ENCODE measurements at places on chromosomes 12 and 14. TPM values are rescaled to one million over a fixed set of nuclear protein-coding genes. Genes with fewer than 3 reads are reported as not detected.

Gene GON7
- total RNA-seq, result 11.9 TPM

Gene P2RX7
- total RNA-seq, result 2.7 TPM

Gene PPP2R5E
- 44.0 TPM for total RNA-seq

Gene SCN8A
- 51.2 TPM for total RNA-seq

Gene XPOT
- 72.7 TPM for total RNA-seq

Gene CISTR
- not detected for total RNA-seq

Gene NRL
- total RNA-seq, result 0.94 TPM

Gene FAM90A1
- total RNA-seq, result 0.16 TPM

Gene SLC15A4
- 39.5 TPM for total RNA-seq

Gene TAS2R19
- 28.7 TPM for total RNA-seq

Gene NPFF
- total RNA-seq, result not detected

Gene TRIM9
- 40.2 TPM for total RNA-seq

Gene SLCO1C1
- total RNA-seq, result 32.9 TPM

DNA sequence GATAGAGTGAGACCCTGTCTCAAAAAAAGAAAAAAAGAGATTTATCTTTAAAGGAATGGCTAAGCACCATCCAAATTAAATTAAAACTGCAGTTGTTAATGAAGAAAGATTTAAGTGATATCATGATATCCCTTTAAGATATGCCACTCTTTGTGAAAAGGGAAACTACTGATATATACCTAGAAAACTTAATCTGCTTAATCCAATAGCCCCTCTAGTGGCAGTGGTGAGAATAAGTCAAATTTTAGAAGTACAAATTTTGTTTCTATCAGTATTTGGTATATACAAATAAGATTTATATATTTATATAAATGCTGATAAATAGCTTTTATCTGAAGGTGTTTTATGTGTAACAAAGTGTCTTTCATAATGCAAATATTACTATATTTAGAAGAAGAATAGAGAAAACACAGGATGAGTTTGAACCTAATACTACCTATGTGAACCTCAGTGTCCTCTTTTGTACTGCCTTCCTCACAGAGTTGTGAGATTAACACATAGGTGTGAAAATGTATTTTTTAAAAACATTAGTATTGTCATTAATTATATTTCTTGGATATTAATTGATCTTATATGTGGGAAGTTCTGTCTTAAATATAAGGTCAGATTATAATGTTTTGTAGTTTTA lies 51.4 kb upstream of the GARIN2 start:
- DNase-seq, result no peak

- no peak for DNase-seq
These were observed 333.6 kb downstream of the TMEM121 start for GRCh38 chr14:105859717-105860614.

GRCh38 chr12:87336814-87337336 lies 692.3 kb downstream of the C12orf50 start:
- DNase-seq, result no peak

- no peak for DNase-seq
These were observed at the start of gene MTA1 for GRCh38 chr14:105419195-105420091. Gene MTA1, plus strand, starts transcription at chr14:105419827. Its CDS starts 209 bp downstream, at chr14:105420036.

DNA sequence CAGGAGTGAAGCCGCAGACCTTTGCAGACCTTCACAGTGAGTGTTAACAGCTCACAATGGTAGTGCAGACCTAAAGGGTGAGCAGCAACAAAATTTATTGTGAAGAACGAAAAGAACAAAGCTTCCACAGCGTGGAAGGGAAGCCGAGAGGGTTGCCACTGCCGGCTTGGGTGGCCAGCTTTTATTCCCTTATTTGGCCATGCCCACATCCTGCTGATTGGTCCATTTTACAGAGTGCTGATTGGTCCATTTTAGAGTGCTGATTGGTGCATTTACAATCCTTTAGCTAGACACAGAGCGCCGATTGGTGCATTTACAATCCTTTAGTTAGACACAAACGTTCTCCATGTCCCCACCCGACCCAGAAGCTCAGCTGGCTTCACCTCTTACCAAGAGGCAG lies 35.5 kb downstream of the MAPK1IP1L start:
- DNase-seq, result no peak

DNA sequence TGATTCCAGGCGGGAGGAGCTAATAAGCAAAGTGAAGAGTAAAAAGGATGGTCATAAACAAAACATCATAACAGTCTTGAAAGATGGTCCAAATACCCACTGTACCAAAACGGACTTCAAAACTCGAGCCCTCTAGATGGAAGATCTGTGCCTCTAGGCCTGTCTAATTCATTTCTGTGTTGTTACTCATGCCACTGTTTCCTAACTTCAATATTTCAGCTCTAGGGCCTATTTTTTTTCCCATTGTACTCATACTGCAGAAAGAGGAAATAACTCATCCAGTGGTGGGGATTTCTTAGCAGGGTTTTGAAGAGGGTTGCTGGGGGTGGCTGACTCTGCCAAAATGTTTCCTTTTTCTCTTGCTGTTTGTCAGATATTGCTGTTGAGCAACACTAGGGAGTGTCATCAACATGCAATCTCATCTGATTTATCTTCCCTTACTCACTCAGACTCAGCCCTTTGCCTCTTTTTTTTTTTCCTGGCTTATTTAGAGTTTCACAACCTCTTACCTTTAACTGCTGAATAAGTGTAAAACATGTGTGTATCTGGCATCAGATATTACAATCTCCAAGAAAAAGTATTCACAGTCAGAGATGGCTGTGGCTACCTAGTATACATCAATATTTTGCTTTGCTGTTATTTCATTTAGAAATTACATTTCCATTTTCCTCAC lies 189.6 kb downstream of the DUSP6 start:
- no peak for DNase-seq

GRCh38 chr12:46318037-46318436 lies 49.2 kb upstream of the SLC38A1 start:
- DNase-seq, result no peak

- DNase-seq, result no peak
These were observed 331.9 kb upstream of the SOX5 start for GRCh38 chr12:24281341-24281740.

DNA sequence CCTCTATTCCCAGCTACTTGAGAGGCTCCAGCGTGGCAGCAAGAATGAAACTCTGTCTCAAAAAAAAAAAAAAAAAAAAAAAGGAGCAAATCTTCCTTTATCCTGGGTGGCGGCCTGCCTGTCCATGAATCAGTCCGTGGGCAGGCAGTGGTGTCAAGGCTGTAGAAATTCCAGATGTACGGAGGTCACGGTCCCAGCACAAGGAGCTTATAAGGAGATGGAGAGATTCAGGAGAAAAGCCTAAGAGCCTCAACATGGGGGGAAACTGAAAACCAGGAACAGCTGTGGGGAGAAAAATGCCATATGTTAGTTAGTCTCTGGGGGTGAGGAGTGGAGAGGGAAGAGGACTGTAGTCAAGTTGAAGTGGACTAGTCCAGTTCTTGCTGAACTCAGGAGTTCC lies 130.5 kb upstream of the CRY1 start:
- no peak for DNase-seq

- no peak for DNase-seq
These were observed 756.5 kb upstream of the TBX3 start for GRCh38 chr12:115440438-115440837.

DNA sequence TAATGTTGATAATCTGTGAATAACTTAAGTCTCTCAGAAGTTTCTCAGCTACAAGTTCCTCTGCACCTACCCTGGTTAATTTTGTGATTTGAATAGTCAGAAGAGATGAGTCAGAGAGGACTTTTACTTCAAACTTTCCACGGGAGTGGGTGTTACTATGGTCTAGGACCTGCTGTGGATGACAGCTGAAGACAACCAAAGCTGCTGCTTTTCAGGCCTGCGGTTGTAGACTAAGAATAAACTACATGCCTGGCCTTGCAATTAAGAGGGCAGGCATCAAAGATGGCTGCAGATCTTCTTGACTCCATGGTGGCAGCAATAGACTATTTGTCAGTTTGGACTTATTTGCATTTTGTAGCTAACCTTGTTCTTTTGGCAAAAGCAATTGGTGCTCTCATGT lies 227.1 kb upstream of the KRR1 start:
- no peak for DNase-seq

DNA sequence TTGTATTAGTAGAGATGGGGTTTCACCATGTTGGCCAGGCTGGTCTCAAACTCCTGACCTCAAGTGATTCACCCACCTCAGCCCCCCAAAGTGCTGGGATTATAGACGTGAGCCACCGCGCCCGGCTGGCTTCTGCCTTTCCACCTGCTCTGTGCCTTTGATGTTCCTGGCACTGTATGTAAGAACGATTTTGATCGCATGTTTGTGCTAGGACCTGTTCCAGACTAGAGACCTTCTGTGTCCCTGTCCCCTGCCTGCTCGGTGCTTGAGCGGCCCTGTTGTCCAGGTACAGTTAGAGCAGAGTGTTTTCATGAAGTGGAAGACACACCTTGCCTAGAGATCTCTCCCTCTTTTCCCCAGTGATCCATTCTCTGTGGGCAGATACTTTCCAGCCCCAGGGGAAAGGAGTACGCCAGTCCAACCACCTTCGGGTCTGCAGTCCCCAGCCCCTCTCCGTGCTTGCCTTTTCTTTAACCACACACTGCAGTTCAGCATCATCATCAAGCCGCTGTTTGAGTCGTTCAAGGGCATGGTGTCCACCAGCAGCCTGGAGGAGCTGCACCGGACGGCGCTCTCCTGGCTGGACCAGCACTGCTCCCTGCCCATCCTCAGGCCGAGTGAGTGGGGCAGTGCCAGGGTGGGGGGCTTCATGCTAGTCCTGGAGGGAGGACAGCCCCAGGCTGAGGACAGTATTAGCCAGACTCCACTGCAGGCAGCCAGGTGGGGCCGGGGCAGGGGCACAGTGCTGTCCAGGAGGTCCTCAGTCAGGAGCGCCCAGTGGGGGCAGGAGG lies 33.4 kb downstream of the IL31 start:
- DNase-seq, result no peak

GRCh38 chr14:100888789-100889315 lies 14.7 kb downstream of the RTL1 start:
- DNase-seq, result no peak

- no peak for DNase-seq
These were observed 6.4 kb downstream of the SSH1 start for GRCh38 chr12:108850854-108851573.

GRCh38 chr14:99573436-99574098 lies 30.4 kb downstream of the CCDC85C start:
- no peak for DNase-seq

DNA sequence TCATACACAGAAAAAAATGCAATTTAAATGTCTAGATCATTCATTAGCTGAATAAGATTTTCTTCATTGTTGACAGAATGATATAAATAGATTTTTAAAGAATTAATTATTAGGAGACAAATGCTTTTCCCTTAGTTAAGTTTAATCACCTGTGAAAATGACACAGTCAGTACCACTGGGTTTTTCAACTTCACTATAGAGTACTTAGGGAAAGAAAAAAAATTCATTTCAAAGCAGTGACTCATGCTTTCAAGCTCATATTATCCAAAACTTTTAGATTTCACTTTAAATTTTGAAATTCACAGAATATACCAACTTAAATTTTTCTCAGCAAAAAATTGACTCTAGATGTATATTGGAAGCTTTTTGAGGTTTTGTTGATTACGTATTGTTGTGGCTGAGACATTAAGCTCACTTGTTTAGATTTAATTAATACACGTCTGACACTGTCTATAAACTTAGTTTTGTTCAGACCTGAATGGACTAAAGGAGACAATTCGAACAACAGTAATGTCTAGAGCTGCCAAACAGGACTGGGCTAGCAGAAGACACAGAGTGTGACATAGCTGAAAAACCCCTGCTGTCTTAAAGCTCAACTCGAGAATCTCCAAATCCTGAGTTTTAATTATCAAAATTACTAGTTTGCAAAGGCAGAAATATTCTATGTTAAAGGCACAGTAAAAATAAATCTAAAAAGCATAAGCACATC lies 1.6 kb downstream of the MGAT4C start:
- no peak for DNase-seq

GRCh38 chr14:63282997-63283883 lies 35.5 kb downstream of the GPHB5 start:
- DNase-seq, result no peak

DNA sequence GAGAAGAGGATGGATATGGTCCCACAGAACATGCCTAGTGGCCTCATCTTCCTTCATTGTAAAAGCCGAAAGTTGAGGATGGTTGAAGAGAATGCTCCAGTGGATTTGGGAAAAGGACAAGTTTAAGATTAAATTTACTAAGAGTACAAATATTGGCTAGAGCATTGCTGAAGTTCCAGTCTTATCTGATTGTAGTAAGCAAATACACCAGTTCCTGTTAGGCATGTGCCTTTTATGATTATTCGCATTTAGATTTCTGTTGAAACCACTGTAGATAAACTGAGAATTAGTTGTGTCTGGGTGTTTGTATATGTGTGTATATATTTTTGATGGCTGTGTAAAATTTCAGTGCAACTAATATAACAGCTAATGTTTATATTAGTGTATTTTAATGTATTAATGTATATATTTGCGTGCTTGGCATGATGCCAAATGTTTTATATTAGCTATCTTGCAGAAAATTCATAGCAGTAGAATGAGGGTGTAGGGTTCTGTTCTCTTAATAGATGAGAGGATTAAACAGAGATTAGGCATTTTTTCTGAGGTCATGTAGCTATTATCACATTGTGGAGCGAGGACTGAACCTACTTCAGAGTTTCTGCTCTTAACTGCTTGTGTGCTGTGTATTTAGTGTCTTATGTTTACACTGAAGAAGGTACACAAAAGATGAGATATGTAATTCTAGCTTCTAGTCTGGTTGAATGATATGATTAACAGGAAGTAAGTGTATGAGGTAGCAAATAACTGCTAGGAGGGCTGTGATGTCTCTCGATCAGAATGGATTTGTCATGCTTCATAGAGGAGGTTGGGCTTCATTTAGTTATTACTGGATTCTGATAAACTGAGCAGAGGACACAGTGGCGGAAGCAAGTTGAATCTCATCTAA lies 21.1 kb downstream of the FKBP3 start:
- no peak for DNase-seq

DNA sequence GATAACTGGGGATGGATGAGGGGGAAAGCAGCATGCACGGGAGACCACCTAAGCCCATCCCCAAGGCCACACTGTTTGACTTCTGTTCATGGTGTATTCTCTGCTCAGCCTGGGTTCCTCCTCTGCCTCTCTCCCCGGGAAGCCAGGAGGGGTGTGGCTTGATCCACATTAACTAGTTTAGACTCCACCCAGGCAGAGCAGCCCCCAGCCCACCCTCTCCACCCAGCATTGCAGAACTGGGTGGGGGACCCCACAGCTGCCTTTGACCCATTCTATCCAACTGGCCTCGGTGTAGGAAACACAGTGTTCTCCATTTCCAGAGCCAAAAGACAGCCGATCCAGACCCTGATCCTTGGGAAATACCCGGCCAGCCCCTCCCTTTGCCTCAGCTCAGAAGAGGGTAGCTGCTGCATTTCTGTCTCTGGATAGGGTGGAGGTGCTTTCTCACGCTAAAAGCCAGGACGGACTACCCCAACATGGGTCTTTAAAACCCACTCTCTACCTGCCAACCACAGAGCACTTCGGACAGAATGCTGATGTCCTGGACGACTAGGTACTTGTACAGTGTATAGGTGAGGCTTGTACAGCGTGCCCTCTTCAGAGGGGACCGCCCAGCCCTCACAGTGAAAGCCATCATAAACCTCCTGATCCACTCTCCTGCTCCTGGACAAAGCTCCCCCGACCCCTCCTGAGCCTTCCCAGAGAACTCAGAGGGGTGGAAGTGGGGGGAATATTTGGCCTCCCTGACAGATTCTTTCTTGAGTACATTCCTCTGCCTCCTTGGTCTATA lies 9.4 kb downstream of the SPRYD3 start:
- DNase-seq, result no peak

Data from occipital lobe (tissue), 3 donors.